GM03348 (cell line): ENCODE measurements at places on chromosomes 1 and 21.

DNA sequence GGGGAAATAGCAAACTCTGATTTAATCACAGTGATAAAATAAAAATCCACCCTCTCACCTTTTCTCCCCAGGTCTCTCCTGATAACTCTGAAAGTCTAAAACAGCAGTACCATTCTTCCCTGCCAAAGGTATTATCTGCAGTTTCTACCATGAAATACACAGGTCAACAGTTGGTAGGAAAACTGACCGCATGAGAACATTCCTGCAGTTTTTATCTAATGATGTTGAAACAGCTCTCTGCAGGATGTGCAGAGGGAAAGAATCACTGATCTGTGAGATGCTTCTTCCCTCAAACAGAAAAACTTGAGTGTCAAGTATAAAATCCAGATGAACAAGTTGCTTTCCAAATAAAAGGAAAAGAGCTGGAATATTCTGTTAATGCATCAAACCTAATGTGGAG lies 39.1 kb downstream of the KCNJ6 start:
- no peak for DNase-seq

DNA sequence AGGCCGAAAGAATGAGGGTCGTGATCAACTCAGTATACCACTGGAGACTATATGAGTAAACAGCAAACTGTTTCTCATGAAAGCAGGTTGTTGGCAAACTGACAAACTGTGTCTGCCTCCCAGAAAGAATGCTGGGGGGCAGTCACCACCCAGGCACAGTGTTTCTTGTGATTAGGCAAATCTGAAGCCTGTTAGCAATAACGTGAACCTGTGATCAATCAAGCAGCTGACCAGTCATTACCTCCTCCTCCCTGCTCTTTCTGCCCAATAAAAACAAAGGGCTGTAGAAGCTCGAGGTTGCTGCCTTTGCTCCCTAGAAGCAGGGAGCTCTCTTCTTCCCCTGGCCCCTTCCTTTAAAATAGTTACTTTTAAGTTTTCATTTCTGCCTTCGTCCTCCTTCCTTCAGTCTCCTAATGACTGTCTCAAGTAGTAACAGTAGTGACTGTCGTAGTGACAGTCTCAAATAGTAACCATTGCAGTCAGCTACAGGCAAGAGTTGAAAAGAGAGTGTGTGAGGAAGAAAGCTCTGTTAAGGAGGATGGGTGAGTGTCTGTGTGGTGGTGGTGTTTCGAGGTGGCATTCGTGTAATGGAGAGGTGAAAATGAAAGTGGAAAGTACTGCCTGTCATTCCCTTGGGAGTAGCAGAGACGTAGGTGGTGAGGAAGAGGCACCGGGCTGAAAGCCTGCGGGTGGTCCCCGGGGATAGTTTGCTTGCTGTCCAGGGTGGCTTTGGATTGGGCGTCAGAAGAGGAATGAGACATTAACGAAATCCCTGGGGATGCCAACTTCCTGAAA lies 14.5 kb downstream of the HHAT start:
- no peak for DNase-seq

- DNase-seq = no peak
Observed at GRCh38 chr1:56196839-56197238, 382.5 kb downstream of the PLPP3 start.

DNA sequence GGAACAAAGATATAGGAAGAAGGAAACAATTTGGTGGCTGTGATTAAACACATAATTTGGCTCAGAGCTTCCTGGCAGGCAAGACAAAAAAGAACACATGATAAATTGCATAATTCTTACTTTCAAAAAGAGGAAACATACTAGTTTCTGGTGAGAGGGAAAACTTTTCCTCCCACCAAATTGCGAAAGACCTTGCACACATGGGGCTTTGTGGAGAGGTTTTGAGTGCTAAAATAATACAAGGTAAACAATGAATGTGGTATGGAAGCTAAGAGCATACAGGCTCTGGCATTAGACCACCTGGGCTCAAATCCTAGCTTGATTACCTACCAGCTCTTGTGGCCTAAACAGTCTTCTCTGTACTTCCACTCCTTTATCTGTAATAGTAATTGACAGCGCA lies 140.2 kb upstream of the HOOK1 start:
- peak; percentile 44 for DNase-seq

DNA sequence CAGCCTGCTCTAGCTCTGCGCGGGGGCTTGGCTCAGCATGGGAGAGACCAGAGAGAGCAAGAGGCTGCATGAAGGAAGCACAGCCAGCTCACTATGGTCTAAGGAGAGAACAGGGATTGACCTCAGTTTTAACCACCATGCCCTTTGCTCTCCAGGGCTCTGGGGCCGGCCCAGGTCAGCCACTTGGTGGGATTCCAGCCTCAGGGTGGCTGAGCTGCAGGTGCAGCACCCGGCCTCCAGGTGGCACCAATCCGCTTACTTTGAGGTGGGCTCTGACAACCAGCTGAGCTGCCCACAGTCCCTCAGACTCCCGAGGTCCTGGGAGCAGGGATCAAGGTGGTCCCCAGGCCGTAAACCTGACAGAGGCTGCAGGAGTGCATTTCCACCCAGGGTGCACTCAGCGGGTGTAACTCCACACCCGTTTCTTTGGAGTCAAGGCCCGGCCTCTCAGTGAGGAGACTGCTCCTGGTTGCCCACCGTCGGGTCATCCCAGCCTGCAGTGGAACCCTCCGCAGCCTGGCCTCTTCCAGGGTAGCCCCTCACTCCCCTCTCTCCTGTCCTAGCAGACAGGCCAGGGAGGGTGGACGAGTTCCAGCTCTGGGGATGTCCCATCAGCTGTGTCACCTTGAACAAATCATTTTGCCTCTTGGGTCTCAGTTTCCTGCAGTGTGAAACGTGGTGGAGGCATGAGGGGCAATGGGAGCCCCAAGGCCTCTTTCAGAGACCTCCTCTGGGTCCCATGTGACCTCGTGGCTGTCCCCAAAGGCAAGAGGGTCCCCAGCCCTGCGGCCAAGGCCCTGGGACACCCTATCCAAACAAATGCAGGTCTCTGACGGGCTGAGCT lies 607 bp upstream of the LGR6 start:
- DNase-seq = peak; percentile 80

DNA sequence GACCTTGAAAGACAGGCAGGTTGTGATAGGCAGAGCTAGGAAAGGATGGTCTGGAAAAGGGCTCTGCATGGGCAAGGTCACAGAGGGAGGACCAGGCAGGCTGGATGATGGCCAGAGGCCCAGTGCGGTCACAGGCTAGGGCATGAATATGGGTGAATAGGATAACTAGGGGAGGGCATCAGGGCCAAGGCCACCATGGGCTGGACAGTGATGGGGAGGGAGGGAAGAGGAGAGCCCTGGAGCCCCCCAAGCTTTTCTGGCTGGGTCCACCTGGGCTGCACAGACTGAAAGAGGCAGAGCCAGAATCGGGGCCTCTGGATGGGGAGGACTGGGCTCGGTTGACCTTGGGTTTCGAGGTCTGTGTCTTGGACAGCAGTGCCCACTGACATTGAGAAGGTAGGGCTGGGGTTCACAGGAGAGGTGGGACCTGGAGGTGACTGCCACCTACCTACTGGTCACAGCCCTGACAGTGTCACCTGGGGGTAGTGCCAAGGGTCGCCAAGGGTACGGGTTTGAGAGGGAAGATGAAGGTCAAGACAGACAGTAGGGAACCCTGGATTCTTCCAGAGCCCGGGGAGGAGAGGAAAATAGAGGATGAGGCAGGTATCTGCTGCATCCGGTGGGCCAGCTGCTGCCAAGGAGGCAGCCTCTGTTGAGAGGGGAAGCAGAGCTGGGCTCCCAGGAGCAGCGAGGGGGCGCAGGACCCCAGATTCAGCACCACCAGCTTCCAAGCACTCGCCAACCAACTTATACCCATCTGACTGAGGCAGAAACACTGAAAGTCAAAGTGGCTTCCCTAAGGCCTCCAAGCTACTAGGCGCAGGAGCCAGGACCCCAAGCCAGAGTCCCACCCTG lies 6.1 kb upstream of the NPHP4 start:
- no peak for DNase-seq

- no peak for DNase-seq
Observed at GRCh38 chr1:159120317-159120716, 43.8 kb upstream of the AIM2 start.

GRCh38 chr1:57712846-57713245 lies 289.0 kb upstream of the DAB1 start:
- DNase-seq = no peak

- peak; percentile 43 for DNase-seq
Observed at GRCh38 chr1:164718821-164719220, 159.8 kb downstream of the PBX1 start.

DNA sequence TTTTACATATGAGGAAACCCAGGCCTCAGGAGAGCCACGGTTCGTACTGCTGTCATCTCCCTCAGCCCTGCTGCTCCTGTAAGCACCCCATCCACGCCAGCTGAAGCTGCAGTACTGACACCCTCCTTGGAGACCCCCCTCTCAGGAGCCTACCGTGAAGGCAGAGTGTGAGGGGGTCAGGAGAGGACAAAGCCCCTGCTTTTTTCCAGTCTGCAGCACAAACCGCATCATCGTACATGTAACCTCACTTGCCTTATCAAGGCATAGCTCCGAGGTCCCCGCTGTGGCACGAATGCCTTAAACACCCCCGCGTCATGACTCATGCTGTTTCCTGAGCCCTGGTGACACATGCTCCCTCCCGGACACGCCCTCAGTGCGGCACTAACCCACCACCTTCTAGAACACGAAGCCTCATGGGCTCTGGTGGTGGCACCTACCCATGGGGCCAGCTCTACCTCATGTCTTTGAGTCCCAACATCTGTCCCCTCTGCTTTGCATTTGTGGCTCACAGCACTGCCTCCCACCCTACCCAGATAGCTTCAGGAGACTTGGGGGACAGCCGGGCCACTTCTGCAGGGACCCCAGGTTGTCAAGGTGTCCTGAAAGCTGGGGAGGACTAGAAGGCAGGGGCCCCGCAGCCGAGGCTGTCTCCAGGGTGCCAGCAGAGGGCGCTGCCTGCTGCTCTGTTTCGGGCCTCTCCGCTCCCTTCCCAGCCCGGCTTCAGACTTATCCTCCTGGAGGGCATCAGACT lies 4.9 kb downstream of the SH3BGRL3 start:
- DNase-seq = peak; percentile 90

DNA sequence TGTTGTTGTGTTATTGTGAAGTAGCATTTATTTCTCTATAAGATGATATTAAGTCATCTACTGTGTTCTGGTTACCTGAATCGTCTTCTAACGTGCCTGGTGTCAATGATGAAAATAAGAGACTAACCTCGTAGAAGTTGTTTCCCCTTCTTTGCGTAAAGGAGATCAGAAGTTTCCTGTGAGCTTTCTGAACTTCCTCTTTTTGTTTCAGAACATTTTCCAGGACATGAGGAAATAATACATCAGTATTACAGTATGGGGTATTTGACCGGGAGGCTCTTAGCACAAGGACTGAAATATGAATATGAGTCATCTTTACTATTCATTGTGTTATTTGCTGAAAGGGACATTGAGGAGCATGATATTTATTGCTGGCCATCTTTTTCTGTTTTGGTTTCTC lies 1.3 kb downstream of the ST6GALNAC3 start:
- no peak for DNase-seq

DNA sequence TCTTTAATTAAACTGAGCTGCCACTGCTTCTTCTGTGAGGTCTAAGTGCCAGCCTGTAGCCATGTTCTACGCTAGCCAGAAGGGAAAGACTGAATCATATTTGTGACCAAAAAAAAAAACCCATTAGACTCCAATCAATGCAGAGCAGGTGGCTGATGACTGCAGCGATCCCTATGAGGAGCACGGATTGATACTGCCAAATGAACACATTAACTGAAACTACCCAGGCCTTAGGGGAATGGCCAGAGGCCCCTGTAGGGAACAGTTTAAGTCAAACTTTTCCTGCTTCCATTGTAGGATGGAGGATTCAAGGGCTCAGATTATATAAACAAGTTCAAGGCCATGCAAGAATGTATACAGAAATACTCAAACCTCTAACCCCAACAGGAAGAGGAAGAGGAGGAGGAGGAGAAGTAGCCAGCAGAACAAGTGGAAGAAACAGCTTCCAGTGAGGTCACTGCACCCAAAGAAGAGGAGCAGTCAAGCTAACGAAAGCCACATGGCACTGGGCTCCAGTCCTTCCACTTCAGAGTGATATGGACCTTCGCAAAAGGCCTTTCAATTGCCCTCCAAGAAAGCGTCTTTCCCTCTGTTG lies 328.3 kb downstream of the SMYD3 start:
- no peak for DNase-seq

- DNase-seq = no peak
Observed at GRCh38 chr21:27550287-27550686, 583.4 kb upstream of the ADAMTS5 start.
